ENCODE measurements at places on chromosomes 5 and 9. TPM values are rescaled to one million over a fixed set of nuclear protein-coding genes. Genes with fewer than 3 reads are reported as not detected.

Gene RANBP6
- 4.9 TPM for polyA plus RNA-seq

Gene KIF4B
- polyA plus RNA-seq = not detected

Gene ANKRD18B
- polyA plus RNA-seq = 0.74 TPM

Gene ZNF883
- polyA plus RNA-seq = 1.3 TPM

- no peak for DNase-seq
Observed at GRCh38 chr9:93894691-93895079, 60.5 kb downstream of the BARX1 start.

DNA sequence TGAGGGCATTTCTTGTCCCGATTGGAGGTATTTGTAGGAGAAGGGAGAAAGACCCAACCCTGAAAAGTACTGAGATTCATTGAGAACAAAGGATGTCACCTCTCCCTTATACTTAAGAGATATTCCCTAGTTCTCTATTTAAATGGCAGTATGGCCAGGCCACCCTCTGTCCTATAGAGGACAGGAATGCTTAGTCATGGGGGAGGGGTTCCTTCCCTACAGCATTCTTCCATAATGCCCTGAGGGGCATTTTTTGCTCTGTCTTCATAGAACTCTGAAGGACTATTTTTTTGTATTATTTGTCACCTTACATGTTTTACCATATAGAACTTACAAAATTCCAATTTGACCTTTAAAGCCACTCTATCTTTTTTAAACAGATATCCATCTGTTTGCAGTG is 176.3 kb downstream of the TMEM161B start:
- DNase-seq = no peak

DNA sequence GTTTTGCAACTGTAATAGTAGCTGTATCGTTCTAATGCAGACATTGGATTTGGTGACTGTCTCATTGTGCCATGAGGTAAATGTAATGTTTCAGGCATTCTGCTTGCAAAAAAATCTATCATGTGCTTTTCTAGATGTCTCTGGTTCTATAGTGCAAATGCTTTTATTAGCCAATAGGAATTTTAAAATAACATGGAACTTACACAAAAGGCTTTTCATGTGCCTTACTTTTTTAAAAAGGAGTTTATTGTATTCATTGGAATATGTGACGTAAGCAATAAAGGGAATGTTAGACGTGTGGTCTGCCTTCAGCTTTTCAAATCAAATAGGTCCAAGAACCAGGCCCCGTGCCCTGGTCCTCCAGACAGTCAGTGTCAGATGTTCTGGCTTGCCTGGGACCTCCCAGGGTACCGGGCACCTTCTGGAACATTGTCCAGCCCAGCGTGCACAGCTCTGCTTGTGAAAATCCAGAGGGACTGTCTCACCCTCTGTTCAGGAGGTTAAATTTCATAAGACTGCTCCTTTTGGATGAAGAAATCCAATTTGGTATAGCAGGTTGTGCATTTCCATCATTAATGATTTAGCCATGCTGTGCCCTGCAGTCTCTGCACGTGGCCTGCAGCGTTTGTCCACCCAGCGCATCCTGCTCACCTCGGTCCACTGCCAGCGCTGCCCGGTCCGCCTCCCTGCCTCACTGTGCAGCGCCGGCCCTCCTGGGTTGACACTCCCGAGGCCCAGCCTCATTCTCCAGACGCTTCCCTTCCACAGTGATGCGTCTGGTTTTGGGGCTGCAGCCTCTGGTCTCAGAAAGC is 6.6 kb upstream of the AHRR start:
- DNase-seq = no peak

DNA sequence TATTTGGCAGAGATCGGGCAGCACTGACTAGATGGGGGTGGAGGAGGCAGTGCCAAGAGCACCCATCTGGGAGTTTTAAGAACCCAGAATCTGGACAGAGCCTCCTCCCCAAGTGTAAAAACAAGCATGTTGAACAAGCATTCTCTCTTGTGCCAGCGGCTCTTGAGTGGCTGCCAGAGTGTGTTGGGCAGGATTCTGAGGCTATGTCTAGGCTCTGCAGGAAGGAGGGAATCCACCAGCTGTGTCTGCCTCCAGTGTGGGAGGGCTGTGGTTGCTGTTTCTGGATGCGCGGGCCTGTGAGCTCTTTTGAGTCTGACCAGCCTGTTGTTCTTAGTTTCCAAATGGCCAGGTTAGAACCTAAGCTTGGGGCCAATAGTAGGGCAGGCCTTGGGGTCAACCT is 39.8 kb downstream of the HMCN2 start:
- DNase-seq = no peak

GRCh38 chr5:119512277-119512676 is 60.0 kb downstream of the HSD17B4 start:
- DNase-seq = no peak

DNA sequence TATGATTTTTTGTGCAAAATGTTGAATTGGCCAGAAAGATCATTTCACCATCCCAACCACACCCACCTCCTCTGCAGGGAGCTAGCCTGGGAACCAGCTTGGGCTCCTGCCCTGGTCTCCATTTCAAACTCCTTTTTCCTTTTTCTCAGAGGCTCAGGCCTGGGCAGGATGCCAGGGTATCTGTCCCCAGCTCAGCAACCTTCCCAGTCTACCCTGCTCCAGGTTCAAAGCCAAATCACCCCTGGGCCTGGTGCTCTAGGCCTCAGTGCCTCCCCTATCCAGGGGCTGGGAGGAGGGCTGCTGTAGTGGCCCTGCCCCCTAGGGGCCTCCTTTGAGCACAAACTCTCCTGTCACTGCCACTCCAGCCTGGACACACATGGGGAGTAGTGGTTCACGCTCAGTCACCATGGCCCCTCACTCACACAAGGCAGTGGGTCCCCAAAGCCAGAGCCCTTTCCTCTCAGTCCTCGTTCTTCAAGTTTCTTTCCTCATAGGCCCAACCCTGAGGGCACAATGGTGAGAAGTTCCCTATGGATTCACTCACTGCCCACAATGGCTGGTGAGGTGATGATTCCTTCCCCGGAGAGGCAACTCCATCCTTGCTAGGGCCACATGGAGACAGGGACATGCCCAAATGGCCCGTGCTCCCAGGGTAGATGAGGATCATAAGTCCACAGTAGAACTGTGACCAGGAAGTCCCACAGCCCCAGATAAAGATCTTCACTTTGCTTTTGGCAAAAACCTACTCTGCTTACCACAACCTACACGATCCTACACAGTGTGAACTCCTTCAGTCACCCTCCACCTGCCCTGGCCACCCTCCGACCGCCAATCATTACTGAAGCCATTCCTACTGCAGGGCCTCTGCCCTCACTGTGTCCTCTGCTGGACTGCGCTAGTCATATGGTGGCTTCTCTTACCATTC is 1.6 kb upstream of the ST6GALNAC4 start:
- DNase-seq = no peak

GRCh38 chr5:140595538-140596300 is 31.1 kb downstream of the SLC35A4 start:
- DNase-seq = no peak

DNA sequence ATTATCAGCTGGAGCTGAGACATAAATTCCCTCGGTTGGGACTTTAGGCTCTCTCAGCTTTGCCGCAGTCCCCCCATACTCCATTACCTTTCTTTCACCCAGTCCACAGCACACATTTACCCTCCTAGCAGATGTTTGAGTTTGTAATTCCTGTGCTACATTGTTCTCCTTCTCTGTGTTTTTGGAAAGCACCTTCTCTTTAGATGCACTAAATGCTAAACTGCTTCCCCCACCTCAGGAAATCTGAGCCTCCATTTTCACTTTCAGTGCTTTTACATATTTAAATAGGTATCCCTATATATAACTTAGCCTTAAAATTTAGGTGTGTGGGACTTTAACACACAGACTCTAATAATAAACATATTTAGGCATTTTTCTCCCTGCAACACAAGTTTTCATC is 356.9 kb downstream of the NFIB start:
- DNase-seq = no peak

GRCh38 chr5:89556215-89556913 is 673.4 kb upstream of the MEF2C start:
- peak; percentile 35 for DNase-seq

DNA sequence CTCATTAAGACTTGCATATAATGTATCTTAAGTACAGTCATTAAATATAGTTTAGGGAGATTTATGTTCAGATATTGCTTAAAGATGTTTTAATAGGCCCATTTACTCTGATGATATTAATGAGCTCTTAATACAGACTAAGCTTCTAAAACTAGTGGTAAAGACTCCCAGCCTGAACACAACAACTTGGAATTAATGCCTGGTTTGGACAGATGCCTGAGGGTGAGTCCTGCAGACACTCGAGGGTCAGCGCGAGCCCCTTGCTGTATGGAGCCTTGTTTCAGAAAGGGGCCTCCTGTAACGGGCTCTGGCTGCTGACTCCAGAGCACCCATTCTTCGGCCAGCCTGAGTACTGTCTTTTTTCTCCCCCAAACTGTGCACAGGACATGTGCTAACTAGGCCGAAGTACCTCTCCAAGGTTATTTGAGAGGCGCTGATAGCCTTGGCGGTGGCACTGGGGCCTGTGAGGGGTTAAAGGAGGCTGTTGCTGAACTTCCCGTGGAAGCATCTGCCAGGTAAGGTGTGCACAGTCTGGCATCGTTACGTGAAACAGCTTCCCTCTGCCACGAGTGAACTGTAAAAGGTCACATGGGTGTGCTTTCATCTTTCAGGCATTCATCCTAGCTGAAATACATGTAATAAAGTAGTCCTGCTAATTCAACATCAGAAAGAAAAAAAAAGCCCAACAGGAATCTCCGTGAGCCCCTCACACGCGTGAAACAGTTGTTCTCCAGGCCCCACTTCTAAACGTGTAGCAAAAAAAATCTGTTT is 113.4 kb downstream of the MVB12B start:
- DNase-seq = no peak

DNA sequence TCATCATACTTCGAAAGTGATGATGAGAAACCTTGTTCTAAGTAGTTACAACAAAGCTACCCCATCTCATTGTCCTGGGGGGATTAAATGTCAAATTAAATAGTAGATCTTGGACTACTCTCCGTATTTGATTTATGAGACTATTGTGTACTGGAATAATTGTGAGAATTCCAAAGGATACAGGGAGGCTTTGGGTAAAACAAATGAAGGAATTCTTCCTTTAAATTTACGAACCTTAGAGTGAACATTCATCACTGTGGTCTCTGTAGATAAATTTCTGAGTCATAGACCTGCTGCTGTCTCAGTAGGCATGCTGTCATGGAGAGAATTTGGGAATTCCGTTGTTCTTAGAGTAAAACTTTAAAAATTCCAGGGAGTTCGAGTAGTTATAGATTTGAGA is 836.2 kb downstream of the DNAH5 start:
- no peak for DNase-seq

- DNase-seq = no peak
Observed at GRCh38 chr9:84874596-84874995, 205.1 kb downstream of the NTRK2 start.

GRCh38 chr5:173645437-173645807 is 29.0 kb upstream of the BOD1 start:
- DNase-seq = peak; percentile 19

DNA sequence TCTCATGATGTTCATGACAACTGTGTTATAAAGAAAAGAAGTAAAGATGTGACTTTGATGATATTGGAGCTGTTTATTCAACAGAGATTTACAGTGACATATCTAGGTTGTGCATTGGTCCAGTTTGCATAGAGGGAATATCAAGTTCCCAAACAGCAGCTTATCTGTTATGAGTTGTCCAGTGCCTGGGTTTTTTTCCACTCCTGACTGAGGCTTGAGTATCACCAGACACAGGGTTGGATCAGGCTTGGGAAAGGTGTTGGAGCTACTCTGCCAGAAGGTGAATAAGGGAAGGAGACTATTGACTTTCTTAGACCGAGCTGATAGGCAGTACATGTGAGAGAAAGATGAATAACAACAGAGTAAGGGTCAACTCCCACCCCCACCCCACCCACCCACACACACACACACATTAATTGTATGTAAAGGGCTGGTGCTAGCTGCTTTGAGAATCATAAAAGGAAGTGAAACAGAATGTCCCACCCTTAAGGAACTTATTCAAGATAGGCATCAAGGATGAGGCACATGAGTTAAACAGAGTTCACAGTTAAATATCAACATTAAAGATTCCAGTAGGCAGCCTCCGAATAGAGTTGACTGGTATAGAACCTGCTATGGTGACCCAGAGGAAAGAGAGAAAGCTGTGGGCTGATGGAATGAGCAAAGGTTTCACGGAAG is 33.0 kb upstream of the RASGRF2 start:
- DNase-seq = no peak

DNA sequence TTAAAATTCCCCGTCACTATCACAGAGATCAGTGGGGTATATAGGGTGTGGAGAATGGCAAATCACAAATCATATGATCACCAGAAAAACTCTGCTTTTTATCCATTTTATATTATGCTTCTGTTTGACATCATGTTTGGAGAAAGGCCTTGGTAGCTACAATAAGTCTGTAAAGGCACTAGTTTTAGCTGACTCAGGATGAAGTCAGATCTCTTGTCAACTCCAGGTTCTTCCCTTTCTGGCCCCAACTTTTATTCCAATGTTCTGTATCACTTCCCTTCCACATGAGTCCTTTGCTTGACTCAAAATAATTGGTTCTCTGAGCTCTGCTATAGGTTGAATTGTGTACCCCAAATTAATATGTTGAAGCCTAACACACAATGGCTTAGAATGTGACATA is 484.9 kb downstream of the PTPRD start:
- no peak for DNase-seq

DNA sequence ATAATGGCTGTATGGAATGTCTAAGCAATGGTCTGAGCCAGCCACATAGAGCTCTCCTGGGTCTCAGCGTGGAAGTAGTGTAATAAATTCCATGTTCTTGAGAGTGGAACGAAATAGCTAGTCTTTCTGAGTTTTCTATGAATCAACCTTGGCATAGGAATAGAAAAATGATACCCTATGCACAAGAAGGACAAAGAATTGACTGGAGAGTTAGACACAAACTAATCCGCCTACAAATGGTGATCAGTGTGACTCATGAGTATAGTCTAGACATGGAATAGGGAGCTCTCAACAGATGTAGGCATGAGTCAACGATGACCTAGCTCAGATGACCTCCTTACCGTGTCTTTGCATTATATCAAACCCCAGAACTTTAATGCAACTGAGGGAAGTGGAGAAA is 256.8 kb upstream of the GRIN3A start:
- DNase-seq = no peak

- DNase-seq = no peak
Observed at GRCh38 chr9:124377551-124378406, 37.5 kb downstream of the PSMB7 start.

DNA sequence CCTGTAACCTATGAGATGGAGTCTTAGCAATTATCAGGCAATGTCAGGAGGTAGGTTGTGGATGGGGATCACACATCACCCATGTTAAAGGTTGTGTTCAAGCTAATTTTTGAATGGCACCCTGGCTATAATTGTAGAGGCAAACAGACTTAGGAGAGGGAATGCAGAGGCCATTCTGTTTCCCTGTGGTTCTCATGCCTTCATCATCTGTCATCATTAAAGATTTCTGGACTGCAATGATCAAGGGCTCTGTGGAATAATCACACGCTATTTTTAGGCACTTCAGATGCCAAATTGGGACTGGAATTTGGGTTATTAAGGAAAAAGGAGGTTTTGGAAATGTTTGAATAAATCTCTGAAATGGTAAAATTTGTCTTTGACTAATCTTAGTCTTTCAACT is 1065.4 kb downstream of the TAF11L14 start:
- no peak for DNase-seq
